Right renal cortex interstitium (tissue), 3 donors: ENCODE measurements at places on chromosomes 2 and 18.

DNA sequence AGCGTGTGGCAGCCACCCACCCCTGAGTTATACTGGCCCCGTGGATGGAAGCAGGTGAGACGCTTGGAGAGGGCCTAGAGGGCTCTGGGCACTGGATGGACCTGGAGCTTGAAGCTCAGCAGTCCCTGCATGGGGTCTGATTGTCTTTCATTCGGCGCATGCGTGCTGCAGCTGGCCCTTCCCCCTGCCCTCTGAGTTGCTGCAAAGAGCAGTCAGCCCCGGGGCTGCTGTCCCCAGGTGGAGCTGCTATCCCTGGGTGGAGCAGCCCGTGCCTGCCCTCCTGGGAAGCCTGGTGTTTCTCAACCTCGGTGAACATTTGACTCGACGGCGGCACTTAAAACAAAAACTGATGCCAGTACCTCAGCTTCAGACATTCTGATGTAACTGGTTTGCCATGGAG is 29.6 kb downstream of the IGFBP5 start:
- no peak for DNase-seq

GRCh38 chr18:52748343-52748742 is 408.3 kb downstream of the DCC start:
- DNase-seq: no peak

GRCh38 chr2:37029758-37030157 is 54.4 kb downstream of the HEATR5B start:
- DNase-seq: no peak

DNA sequence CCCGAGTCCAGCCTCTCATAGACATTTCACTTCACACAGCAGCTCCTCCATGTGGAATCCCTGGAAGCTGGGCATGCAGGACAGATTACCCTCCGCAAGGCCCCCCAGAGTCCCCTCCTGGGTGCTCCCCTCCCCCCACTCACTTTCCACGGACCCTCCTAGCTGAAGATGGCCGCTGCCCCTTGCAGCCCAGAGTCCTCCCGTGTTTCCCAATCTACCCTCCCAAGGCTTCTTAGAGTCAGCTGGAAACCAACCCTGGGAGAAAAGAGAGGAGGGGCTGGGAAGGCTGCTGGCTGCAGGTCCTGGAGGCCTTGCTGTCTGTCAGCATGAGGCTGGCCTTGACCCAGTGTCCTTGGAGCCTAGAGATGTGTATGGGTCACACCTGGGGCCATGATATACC is 49.0 kb upstream of the HAAO start:
- DNase-seq: no peak

GRCh38 chr2:71882949-71883472 is 264.7 kb downstream of the CYP26B1 start:
- DNase-seq: no peak

DNA sequence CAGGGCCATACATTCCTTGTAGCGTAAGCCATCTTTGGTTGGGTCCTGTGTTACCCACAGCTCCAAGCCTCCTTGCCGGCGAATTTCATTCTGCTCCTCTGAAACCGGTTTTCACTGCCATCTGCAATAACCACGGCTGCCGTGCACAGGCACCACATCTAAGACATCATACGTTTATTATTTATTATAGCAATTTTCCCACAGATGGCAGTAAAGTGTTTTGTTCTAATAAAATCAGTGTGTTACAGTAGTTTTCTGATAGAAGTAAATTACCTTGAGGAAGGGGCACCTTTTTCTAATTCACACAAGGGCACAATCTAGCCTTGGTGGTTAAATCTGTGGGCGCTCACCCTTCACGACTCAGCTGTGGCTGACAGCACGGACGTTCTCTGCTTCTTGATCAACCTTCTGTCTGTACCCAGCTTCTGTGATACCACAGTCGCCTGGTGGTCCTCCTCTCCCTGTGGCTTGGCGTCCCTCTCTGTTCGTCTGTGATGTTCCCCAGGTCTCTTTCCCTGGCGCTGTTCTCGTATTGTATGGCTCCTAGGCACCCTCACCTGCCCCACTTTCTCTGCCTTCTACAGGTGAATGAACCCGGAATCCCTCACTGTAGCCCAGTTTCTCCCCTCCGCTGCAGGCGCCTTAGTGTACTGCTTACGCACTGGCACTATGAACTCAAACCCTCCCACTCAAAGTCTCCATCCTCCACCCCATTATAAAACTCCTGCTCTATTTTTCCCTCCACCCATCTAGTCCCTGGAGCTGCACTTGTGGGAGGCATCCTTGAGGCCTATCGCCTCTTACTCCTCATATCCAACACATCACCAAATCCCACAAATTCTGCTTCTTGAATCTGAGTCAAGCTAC is 236.8 kb downstream of the DYSF start:
- no peak for DNase-seq

DNA sequence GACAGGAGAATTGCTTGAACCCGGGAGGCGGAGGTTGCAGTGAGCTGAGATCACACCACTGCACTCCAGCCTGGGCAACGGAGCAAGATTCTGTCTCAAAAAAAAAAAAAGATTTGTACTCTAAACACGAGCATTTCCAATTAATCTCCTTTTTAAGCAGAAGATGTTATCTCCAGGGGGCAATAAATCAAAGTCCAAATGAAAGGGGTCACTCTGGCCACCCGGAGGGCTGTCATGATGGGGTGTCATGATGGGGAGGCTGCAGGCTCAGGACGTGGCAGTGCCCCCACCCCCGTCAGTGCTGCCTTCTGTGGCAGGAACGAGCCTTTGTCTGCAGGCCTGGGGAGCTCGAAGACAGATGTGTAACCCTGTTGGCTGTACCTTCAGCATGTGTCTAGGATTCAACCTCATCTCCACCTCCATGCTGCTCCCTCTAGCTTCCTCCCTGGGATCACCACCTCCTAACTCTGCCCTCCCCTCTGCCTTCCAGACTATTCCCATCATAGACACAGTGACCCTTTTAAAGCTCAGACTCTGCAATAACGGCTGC is 76.9 kb upstream of the YWHAQ start:
- no peak for DNase-seq

- no peak for DNase-seq
Measured at GRCh38 chr18:76376225-76376624, 118.8 kb downstream of the ZNF516 start.

DNA sequence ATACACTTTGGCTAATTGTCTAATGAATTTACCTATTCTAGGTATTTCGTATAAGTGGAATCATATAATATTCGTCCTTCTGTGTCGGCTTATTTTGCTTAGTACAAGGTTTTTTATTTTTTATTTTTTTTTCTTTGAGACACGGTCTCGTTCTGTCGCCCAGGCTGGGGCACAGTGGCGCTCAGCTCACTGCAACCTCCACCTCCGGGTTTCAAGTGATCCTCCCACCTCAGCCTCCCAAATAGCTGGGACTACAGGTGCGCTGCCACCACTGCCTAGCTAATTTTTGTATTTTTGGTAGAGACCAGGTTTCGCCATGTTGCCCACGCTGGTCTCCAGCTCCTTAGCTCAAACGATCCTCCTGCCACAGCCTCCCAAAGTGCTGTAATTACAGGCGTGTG is 38.2 kb downstream of the PCBP1 start:
- DNase-seq: no peak

DNA sequence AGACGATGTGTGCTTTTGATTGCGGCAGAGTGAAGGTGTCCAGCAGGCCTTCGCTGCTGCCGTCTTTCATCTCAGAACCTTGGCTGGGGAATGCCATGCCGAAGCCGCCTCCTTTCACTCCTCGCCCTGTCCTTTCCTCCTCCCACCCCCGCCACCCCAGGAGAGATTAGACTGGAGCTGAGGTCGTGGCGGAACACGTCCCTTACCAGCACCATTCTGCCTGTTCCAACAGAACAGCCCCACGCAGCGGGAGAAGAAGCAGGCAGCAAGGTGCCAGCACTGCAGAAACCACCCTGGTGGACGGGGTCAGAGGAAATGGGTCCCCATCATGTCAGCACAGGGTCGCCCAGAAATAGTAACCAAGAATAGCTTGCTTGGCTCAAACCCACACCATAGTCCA is 24.8 kb upstream of the RBM44 start:
- no peak for DNase-seq

- DNase-seq: no peak
Measured at GRCh38 chr2:86301009-86301408, 36.4 kb downstream of the REEP1 start.
